ENCODE measurements at places on chromosomes 5 and 9. TPM values are rescaled to one million over a fixed set of nuclear protein-coding genes. Genes with fewer than 3 reads are reported as not detected.
A peak's percentile ranks its signal among the peaks of the same experiment; 100 is the strongest.

DNA sequence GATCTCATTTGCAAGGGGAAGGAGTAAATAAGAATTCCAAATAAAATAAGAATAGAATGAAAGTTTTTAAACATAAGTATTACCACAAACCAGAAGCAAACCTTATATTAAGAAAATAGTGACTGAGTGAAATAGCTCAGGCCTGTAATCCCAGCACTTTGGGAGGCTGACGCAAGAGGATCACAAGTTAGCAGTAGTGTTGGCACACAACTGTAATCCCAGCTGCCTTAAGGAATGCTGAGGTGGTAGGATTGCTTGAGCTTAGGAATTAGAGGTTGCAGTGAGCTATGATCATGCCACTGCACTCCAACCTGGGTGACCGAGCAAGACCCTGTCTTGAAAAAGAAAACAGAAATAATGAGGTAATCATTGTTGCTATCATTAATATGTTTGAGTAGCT, 47.0 kb downstream of the APC start:
- DNase-seq: no peak

- DNase-seq: no peak
Observed at GRCh38 chr9:93320591-93321219, 130.8 kb upstream of the FAM120A start.

DNA sequence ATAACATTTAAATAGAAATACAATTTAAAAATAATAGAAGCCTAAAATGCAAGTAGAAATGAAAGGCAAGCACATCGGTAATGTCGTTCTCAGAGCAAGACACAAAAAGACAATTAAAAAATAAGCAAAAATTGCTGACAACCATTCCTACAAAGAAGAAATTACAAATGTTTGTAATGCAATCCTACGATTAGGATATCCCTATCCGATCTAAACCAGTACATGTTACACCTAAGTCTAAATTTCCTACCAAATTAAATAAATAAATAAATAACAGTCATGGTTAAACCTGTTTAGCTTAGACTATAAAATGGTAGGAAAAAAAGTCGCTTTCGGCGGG, 90.0 kb downstream of the ANXA2R start:
- DNase-seq: peak; percentile 10

Gene GNA14
- 6.1 TPM for total RNA-seq

GRCh38 chr9:14827805-14828204, 82.4 kb downstream of the FREM1 start:
- DNase-seq: no peak

DNA sequence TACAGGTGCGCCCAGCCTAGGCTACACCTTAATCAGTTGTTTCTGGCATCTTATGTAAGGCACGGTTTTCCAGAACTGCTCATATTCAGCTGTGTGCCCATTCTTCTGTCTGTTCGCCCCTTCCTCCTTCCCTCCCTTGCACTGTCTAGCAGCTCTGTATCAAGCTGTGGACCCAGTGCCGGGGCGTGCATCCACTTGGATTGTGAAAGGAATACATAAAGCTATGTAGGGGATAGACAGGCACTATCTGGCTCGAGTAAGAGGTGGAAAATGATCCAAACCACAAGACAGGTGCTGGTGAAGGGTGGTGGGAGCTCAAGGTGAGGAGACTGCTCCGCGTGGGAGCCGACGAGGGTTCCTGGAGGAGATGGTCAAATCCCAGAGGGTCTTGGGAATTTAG, 2.0 kb downstream of the GLIPR2 start:
- DNase-seq: no peak

Gene PCDHGB1
- 6.4 TPM for total RNA-seq

- DNase-seq: no peak
Observed at GRCh38 chr5:126369083-126369482, 54.1 kb upstream of the GRAMD2B start.

- no peak for DNase-seq
Observed at GRCh38 chr9:72022841-72023240, 37.6 kb downstream of the C9orf57 start.

DNA sequence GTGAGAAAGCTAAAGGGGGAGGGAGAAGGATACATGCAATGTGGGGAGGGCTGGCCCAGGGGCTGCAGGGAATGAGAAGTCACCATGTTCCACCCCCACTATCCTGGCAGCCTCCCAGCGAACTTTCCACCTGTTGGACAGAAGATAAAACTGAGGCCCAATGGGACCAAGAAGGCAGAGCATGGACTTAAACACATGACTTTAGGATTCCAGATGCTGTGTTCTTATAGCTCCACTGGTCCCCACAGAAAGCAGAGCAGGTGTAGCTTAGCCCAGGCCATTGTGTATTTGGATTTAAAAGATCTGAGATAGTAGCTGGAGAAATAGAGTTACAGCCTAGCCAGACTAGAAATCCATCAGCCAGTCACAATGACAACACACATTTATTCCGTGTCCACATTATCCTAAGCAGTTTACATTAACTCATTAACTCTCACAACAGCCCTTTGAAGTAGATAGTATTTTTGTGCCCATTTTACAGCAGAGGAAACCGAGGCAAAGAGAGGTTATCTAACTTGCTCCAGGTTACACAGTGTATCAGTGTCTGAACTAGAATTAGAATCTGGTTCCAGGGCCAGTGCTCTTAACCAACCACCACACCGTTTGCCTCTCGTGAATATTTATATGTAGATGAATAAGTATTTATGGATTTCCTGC, 121.0 kb downstream of the RGS3 start:
- no peak for DNase-seq

DNA sequence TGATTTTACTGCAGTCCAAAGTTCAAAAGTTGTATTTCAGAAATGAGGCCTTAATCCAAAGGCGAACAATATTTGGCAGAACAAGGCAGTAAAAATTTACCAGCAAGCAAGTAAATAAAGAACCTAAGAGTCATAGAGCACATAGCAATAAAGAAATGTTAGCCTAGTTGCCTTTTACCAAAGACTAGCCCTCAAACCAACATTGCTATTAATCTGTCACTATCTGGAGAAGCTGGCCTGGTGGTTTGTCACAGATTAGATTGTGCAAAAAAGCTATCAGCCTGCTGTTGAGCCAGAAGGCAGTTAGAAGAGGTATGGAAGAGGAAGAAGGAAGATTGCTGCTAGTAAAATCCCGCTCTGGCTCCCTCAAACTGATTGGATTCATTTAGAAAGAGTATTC, 304.7 kb upstream of the KLF4 start:
- DNase-seq: no peak

GRCh38 chr9:132041798-132042197, 37.9 kb downstream of the MED27 start:
- DNase-seq: no peak

DNA sequence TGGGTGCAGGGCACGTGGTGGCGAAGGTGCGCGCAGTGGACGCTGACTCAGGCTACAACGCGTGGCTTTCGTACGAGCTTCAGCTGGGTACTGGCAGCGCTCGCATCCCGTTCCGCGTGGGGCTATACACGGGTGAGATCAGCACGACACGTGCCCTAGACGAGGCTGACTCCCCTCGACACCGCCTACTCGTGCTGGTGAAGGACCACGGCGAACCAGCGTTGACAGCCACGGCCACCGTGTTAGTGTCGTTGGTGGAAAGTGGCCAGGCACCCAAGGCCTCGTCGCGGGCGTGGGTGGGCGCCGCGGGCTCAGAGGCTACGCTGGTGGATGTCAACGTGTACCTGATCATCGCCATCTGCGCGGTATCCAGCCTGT, 2.1 kb downstream of the PCDHA2 start:
- DNase-seq: no peak

Gene WWC1
- 12.9 TPM for total RNA-seq

DNA sequence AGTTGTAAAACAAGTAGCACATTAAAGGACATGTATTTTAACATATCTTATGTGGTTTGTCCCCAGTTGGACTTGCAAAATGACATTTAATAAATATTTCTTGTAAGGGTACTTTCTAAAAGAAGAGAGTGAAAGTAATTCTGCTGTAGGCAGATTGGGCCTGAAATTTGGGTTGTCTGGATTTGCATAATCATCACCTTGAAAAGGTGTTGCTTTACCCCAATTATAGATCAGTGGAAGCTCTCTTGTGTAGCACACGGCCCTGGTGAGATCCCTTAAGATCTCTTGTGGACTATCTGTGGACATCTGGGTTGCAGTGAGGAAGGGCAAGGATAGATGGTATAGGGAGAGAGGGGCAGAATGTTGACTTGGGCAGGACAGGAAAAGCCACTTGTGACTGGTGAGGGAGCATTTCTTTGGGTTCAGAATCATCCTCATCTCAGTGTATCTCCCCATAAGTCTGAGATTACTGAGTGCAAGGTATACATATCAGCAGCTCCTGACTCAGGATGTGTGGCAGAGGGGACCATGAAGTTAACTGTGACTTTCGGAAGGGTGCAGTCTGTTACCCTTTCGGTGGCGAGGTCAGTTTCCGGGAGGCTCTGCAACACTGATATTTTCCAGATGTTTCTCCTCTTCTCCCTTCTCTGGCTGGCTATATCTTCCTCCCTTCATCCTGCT, 2.0 kb upstream of the TNFAIP8 start:
- DNase-seq: no peak

- no peak for DNase-seq
Observed at GRCh38 chr5:36177154-36177553, 25.2 kb downstream of the SKP2 start.

DNA sequence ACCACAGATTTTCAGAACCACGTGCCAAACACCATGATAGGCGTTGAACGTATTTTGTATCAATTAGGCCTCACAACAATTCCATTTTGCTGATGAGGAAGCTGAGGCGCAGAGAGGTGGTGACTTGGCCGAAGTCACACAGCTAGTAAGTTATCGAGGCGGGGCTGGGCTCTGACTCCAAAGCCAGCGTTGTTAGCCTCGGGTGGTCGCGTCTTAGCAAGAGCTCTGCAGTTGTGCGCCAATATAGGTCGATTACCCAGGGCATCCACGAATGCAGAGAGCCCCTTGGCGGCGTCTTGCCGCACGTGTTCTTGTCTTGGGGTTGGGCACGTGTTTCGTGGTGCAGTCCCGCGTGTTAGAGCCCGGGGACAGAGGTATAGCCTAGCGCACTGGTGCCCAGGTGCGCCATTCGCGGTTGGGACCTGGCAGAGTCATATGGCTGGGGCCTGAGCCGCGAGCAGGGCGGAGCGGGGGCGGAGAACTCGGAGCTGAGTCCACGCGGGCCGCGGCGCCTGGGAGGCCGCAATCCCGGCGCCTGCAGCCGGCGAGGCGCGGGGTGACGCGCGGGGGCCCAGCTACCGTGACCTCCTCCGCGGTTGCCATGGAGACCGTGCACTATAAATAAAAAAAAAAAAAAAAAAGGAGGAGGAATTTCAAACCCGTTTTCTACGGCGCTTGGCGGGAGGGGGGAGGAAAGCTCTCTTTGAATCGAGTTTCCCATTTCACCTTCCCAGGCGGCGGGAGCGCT, 62.3 kb downstream of the CXXC5 start:
- peak; percentile 93 for DNase-seq

- DNase-seq: no peak
Observed at GRCh38 chr5:32458880-32459495, 14.4 kb upstream of the ZFR start.

DNA sequence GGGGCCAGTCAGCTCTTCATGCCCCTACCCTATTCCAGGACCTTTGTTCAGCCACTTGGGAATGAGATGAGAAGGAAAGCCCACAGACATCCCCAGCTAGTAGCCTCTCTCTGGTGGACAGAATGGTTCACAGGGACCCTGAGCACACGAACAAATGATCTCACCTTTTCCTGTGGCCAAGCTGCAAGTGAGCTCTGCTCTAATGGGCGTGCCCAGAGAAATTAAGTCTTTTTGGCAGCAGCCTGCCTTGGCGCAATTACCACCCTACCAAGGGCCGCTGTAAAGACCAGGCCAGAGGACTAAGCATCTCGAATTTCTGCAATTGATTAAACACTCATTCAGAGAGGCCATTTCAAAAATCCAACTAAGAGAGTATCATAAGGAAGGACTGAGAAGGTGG, 56.0 kb downstream of the WHRN start:
- no peak for DNase-seq

- no peak for DNase-seq
Observed at GRCh38 chr9:95433096-95433819, 83.5 kb downstream of the PTCH1 start.

Gene GPX3
- total RNA-seq: 42.0 TPM

Gene GAPVD1
- total RNA-seq: 91.4 TPM

- no peak for DNase-seq
Observed at GRCh38 chr9:33418090-33418489, 15.7 kb upstream of the AQP7 start.

GRCh38 chr5:144485540-144485939, 314.9 kb downstream of the KCTD16 start:
- no peak for DNase-seq

DNA sequence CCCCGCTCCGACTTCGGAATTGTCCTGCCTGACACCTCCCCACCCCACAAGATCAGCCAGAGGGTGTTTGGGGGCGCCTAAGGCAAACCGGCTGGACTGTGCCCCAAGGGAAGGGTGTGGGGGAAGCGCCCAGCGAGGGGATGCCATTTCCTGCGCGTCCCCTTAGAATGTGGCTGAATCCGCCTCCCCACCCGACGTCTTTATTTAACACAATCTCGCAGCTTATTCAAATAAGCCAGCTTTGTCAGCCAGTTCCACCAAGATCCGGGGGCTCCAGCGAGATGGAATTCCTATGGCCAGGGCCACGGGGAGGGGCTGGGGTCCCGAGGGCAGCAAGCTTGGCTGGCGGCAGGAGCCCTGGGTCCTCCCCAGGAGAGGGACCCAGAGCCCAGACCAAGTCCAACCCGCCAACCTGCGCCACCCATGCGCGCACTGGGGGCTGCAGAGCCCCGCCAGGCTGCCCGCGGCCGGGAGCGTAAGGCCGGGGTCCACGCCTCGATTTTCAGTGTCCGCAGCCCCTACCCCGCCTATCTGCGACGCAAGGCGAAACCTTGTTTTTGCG, 7.4 kb downstream of the IRX4 start:
- no peak for DNase-seq

- DNase-seq: no peak
Observed at GRCh38 chr5:6825678-6826244, 112.5 kb downstream of the TENT4A start.

DNA sequence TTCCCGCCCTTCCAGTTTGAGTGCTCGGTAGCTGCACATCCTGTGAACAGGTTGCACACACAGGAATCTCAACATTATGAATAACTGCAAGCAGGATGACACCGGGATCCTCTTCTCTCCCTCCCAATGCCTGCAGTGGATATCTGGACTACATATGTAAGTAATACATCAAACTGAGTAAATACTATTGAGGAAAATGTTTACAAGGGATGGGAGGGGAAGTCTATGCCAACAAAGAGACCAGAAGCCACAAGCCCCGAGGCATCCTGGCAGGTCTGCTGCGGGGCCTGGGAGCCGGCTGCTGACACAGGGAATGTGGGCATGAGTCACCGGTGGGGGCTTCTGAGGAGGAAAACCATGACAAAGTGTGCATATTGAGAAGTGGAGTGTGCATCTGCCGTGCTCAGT, 8.6 kb upstream of the ANKRD33B start:
- DNase-seq: no peak

GRCh38 chr5:5738797-5739489, 316.5 kb downstream of the ICE1 start:
- no peak for DNase-seq

DNA sequence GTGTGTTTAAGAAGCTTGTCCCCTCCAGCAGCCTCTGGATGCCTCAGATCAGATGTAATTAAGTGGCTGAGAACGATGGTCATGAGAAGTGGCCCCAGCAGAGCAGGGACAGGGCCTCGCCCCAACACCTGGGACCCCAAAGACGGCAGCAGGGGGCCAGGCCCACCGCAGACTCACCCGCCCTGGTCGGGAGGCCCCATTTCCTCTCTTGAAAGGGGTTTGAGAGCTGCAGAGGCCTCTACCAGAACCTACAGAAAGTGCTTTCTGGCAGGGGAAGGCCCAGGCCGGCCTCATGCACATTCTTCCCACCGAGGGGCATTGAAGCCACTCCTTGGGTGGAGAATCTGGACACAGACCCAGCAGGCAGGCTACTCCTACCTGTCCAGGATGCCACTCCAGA, 85.2 kb upstream of the FCN2 start:
- DNase-seq: no peak

Gene LHX3
- total RNA-seq: 0.50 TPM
